ENCODE measurements at places on chromosomes 7 and 10.

GRCh38 chr7:55314967-55315366 lies 50.2 kb upstream of the LANCL2 start:
- no peak for DNase-seq

DNA sequence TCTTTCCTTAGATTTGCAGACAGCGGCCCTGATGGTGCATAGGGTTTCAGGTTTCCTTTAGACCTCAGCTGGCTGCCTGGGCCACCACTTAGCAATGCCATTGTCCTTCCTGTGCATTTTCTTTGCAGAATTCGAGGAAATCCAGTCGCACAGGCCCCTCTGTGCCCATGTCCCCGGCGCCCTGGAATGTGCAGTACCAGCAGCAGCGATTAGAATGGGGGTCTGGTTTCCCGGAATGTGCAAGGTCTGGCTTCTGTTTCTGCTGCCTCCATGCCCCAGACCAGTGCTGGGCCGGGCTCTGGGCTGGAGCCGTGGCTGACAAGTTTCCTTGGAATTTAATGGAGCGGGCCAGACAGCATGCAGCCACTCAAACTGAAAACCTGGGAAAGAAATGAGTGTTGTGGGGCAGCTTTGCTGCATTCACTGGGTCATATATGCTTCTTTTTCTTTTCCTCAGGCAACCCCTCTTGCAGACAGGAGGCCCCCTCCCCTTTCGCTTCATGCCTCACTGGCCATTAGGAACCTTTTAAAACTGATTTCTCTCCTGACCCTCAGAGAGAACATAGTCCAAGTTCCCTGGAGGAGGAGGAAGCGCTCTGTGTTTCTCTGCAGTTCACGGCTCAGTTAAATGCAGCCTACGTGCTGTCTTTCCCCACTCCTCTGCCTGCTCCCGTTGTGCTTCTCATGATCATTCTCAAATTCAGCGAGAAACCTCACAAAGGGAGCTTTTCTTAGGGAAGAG lies 14.4 kb downstream of the HTRA1 start:
- no peak for DNase-seq

DNA sequence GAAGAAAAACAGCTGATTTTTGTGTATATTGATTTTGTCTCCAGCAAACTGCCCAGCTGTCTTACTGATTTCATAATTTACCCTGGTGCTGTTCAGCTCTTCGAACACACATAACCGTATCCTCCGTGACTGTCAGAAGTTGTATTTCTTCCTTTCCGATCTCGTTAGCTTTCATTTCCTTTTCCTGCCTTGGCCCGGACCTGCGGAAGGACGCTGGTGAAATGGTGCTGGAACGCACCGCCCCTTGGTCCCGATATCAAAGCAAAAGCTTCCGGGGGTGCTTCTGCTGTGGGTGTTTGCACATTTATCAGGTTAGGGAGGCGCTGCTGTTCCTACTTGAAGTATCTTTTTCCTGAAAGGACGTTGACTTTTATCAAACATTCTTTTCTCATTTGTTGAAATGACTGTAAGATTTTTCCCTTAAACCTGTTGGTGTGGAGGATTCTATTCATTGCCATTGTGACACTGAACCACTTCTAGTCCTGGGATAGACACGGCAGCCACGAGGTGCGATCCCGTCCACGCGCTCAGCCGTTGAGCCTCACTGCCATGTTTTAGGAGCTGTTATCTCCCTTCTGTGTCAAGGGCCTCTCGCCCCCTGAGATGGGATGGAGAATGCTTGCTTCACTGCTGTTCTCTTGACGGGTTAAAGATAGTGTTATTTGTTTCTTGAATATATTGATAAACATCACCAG lies 72.6 kb downstream of the FOXL3 start:
- DNase-seq, result no peak

DNA sequence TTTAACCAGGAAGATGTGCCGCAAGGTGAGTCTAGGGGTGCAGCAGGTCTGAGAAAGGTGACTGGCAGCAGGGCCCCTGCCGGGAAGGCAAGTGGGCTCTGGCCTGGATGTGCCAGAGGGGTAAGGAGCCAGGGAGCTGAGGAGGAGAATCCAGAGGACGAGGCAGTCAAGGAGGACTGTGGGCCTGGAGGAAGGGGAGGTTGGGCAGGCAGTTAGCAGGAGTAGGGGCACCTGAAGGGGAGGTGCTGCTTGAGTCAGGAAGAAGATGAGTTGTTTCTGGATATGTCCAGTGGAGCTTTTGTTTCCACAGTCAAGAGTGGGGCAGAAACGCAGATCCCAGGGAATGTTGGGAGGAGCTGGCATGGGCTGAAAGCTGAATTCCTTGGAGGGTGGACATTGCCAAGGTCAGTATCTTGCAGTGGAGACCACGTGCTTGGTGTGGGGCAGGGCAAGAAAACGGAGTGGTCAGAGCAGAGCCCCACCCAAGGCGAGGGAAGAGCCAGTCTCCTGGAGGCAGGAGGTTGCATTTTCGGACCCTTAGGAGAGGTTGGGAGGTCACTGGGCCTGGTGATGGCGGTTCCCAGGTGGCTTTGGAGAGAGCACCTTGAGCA lies 34.0 kb downstream of the MINDY4 start:
- DNase-seq, result no peak

- DNase-seq, result no peak
Observed at GRCh38 chr10:13376746-13377145, 28.7 kb upstream of the SEPHS1 start.

DNA sequence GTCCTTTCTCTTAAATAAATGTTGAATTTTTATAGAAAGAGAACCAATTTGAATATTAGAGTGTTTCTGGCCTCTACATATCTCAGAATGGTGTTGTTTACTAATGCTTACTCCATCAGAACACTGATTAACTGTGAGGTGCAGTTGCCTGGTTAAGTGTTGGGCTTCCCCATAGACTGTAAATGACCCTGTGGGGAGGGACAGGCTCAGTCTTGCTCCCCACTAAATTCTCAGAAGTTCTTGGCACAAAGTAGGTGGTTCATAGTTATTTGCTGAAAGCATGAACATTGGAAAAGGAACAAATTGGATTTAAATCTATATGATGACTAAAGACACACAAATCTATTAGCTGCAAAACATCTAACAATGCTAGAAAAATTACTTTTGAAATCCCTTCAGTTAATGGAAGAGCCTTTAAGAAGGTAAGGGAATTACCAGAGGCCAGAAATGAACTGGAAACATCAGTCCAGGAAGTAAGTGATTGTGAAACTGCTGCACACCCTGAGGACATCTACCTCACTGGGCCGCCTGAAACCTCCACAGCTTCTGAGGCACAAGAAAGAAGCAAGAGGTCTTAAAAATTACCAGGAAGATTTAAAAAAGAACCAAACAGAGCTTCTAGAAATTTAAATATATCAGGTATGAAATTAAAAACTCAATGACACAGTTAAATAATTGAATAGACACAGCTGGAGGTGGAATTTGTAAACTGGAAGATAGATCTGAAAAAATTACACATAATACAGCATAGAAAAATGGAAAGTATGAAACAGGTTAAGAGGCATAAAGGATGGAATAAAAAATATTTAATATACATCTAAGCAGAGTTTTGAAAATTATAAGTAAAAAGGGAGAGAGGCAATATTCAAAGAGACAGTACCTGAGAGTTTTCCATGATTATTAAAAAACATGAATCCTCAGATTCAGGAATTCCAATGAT lies 17.8 kb upstream of the COMTD1 start:
- no peak for DNase-seq

DNA sequence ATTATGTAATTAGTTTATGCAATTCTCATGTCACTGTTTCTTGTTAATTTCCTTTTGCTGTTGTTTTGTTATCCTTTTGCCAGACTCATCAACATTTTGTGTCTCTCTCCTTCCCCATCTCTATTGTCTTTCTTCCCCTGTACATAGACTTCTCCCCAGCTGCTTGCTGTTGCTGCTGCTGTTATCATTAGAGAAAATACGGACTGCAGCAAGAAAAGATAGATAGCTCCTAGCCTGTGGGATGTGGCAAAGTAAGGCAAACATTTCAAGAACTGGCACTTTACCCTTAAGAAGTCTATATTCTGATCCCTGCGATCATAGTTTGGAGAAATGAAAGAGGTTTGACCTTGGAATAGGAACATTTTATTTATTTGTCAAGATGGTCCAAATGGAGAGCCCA lies 162.2 kb downstream of the AOAH start:
- DNase-seq, result no peak

GRCh38 chr7:77822269-77822668 lies 23.7 kb downstream of the PHTF2 start:
- DNase-seq, result no peak

DNA sequence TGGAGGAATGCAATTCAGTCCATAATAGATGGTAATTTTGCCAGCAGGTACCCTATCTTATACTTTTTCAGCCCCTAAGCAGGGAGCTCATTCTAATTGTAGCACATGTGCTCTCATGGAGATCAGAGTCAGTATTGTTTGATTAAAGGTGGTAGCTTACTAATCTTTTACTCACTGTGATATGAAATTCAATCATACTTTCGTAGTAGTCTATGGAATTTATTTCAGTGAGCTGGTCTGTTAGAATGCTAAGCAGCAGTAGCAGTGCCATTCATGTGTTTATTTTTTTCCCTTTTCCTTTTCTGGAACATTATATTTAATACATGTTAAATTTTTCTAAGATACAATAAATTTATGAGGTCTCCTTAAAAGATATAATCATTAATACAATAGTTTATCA lies 109.0 kb downstream of the ST7 start:
- no peak for DNase-seq

DNA sequence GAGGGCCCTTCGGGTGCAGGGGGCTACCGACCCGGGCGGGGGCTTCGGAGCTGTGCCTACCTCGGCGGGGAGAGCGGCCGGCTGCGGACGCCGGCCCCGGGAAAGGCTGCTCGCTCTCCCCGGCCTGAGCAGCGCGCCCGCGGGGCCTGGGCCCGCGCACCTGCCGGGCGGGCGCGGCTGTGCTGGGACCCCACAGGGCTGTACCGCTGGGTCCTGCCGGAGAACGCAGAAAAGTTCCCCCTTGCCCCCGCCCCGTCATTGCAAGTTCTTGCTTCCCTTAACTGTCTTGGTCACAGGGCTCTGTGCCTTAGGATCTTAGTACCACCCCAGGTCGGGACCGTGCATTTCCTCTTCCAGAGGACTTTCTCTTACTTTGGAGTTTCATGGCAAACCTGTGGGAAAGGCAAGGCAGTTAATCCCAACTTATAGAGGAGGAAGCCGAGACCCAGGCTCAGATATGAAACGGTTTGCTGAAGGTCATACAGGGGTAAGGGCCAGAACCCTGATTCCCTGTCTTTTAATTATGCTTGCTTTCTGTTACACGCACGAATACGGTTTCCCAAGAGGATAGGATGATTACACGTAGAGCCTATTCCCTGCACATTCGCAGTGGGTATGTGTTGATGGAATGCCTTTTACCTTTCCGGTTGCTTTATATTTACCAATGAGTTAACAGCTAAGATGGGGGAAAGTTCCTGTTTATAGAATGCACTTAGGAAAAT lies 652 bp downstream of the PCGF5 start:
- DNase-seq, result no peak

DNA sequence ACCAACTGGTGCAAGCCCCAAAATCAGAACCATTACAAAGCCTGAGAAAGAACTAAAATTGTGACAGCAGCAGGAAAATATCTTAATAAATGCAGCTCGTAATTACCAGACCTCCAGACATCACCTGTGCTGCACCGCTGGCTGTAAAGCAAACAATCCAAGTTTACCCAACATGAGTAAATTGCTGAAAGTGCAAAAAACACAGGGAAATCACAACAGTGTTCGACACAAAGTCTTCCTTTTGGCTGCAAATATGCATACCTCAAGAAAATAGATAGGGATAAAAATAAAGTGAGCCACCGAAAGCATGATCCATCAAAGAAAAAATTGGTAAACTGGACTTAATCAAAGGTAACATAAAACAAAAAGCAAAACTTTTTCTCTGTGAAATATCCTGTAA lies 101.7 kb downstream of the SLC16A9 start:
- no peak for DNase-seq

DNA sequence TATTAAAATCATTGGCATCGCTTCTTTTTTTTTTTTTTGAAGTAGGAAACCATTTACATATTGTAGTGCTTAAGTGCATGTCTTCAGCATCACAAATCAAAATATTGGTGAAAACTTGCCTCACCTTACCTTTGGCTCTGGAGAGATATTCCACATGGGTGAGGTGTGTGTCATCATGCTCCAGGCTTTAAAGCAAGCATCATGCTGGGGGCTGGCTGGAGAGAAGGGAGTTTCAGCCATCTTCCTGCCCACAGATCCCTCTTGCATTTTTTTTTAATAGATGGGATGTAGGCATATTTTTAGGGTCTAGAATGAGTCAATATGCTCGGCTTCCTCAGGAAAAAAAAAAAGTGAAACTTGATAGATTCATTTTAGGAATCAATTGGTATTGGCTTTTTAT lies 2.3 kb upstream of the INSYN2A start:
- DNase-seq, result no peak

GRCh38 chr10:93911866-93912265 lies 18.1 kb downstream of the SLC35G1 start:
- DNase-seq, result no peak

DNA sequence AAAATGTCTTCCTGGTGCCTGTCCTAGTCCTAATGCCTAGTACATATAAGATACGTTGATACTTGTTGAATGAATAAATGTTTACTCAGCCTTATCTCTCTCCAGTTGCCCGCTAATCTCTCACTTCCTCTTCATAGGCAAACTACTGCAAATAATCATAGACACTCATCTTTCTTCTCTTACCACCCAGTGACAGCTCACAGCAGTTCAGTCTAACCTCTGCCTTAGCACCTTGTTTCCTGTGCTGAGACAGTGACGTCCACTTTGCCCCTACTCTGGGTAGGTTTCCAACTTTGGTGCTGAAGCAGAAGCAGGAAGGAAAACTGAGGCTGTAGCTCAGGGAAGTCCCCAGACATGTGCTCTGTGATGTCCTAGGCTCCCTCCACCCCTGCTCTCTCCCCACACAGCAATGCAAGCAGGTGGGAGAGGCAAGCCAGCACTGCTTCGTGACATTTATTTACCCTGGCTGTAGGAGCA lies 45.5 kb upstream of the RHOBTB1 start:
- no peak for DNase-seq

DNA sequence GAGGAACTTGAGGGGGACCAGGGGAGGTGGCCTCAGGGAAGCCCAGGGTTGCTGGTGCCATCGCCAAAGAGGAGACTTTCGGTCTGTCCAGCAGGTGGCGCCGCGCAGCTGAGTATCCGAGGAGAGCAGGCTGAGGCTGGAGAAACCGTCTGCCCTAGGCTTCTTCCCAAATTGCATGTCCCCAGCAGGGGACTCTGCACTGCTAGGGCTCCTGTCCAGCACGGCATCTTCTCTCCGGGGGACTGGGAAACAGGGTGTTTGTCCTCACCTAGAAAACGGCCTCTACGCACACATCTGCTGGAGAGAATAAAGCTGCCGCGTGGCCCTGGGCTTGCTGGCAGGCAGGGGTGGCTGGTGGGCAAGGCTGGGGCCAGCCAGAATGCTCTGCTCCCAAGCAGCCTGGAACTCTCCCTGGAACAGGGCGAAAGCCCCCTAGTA lies 161.9 kb downstream of the SH2D4B start:
- DNase-seq, result peak; percentile 17
